T follicular helper cell (primary cell): ENCODE measurements at places on chromosomes 16 and 17.

DNA sequence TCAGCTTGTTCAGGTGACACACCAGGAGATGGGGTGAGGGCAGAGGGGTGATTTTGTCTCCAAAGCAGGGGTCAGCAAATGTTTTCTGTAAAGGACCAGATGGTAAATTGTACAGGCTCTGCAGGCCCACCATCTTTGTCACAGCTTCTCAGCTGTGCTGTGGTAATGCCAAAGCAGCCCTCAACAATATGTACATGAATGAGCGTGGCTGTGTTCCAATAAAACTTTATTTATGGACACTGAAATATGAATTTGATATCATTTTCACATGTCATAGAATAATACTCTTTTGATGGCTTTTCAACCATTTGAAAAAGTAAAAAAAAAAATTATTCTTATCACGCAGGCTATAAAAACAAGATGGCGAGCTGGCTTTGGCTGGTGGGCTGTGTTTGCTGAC is 206.4 kb upstream of the RPL38 start:
- DNase-seq = no peak

GRCh38 chr17:28618464-28618863 is 4.5 kb upstream of the RSKR start:
- DNase-seq = no peak

DNA sequence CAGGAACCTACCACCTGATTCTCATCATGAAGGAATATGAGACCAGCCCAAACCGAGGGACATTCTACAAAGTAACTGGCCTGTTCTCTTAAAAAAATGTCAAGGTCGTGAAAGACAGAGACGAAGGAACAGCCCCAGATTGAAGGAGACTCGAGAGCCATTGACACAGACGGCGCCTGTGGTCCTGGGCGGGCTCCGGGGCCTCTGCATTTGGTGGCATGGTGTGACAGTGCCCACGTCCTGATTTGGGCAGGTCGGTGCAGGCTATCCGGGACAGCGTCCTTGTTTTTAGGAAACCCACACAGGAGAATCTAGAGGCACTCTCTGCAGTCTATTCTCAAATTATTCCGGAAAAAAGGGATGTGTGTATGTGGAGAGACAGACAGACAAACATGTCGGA is 64.1 kb downstream of the ADCY9 start:
- no peak for DNase-seq

DNA sequence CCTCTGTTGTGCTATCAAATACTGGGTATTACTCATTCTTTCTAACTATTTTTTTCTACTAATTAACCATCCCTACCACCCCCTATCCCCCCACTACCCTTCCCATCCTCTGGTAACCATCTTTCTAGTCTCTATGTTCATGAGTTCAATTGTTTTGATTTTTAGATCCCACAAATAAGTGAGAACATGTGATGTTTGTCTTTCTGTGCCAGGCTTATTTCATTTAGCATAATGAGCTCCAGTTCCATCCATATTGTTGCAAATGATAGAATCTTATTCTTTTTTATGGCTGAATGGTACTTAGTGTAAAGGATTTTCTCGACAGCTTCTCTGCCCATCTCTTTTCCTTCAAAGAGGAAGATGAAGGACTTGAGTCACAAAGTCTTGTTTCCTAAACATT is 138.0 kb upstream of the CPHXL start:
- DNase-seq = no peak

DNA sequence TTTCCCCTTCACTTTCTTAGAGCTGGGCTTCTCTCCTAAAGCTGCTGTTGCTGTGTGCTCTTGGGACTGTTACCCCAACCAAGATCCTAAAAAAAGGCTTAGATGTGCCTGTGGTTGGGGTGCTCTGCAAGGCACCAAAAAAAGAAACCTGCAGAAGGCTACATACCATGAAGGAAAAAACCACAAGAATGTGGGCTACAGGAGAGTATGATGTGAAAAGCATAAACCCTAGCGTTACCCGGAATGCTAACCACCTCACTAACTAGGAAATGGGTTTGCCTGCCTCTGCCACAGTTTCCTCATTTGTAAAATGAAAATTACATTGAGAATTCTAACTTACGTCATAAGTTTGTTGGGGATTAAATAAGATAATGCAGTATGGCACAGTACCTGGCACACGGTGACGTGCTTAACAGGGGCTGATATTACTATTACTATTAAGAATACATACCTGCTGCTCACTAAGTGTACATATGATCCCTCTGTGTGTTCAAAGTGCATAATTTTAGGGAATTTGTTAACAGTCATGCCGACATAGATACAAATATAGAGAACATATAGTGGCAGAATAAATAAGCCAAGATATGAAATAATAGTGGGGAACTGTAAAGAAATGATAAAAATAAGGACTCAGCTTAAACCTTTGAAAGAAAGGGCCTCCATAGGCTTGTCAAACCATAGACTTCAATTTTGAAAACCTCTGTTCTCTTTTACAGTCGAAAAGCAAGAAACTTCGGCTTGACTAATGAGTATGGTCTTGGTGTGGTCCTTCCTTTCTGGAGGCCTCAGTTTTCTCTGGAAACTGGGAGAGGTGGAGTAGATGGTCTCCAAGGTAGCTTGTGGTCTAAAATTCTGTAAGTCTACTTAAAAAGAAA is 177.8 kb upstream of the TBX2 start:
- no peak for DNase-seq

DNA sequence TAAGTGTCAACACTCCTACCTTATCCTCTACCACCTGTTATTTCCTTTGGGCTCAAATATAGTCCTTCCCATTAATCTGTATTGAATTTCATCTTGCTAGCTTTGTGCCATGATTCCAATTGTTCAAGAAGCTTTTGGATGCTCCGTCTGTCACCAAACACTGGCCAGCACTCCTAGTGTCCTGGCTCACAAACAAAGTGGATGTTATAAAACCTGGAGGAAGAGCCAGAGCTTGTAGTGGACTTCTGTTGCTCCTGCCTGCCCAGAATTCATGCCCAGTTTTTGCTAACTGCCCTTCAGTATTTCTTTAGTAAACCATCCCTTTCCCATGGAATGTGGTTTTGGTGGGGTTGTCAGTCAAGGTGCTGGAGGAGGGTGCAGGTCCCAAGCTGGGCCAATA is 77.2 kb upstream of the HS3ST2 start:
- no peak for DNase-seq

GRCh38 chr17:48611681-48612455 is 1.1 kb upstream of the HOXB7 start:
- DNase-seq = no peak

GRCh38 chr17:33234930-33235685 is 58.0 kb downstream of the ASIC2 start:
- DNase-seq = no peak

DNA sequence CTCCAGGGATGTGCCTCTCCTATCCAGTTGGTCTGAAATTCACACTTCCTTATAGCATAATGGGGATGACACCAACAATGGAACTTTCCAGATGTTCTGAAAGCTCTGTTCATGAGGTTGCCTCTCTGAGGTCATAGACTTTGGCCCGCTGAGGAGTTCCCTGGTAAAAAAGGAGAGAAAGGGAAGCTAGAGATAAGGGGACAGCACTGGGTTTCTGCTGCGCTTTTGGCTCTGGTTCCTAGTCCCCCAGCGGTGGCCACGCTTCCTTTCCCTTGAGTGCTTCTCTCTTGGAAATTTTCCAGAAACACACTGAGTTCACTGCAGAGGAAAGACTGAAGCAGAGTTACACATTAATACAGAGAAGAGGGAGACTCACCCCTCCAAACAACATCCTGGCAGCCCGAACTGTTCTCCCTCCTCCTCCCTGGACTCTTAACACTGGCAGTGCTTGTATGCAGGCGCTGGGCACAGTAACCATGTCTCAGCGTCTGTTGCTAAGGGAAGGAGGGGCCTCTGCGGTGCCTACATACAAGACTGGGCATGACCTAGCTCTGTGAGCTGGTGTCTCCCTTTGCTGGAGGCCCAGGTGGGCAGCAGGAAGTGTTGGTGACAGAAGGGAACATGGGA is at the start of gene DNAH3:
TSS of gene DNAH3 (minus strand) at position 472 of the 627 bp plus-strand sequence. CDS start 527 bp downstream, outside the sequence.
- DNase-seq = no peak

GRCh38 chr17:79739148-79740062 is 8.7 kb downstream of the ENPP7 start:
- no peak for DNase-seq

DNA sequence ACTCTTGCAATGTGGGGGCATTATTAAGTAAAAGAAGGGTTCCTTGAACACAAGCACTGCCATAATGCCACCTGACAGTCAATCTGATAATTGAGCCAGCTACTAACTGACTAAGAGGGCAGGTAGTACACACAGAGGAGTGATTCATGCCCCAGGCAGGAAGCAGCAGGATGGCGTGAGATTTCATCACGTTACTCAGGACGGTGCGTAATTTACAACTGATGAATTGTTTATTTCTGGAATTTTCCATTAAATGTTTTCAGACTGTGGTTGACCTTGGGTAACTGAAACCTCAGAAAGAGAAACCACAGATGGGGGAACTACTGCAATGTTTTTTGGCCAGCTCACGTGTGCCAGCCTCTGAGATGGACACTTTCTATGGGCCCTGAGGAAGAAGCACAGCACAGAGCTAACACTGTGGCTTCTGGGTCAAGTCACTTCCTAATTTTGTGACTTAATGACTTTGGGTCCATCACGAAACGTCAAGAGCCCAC is 46.7 kb downstream of the C17orf67 start:
- DNase-seq = no peak

GRCh38 chr17:73394512-73395450 is 83.0 kb upstream of the CDC42EP4 start:
- no peak for DNase-seq

DNA sequence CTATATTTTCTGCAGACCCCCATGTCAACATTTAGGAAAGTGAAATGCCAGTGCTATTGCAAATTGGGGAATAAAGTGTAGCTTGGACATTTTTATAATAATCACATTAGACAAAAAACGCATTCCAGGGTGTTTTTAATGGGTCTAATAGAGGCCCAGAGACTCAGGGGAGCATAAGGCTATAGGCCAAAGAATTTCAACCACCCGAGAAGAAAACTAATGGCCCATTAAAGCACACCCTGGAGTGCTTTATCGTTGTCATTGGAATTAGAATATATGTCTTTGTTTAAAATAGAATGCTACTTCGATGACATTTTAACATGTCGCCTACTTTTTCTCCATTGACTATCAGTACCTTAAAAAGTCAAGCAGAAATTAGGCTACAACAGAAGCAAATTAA is 414.1 kb upstream of the CDH8 start:
- no peak for DNase-seq

GRCh38 chr16:924806-925205 is 46.0 kb downstream of the LMF1 start:
- no peak for DNase-seq

- no peak for DNase-seq
These were observed 519.1 kb downstream of the MAF start for GRCh38 chr16:79081297-79082066.

DNA sequence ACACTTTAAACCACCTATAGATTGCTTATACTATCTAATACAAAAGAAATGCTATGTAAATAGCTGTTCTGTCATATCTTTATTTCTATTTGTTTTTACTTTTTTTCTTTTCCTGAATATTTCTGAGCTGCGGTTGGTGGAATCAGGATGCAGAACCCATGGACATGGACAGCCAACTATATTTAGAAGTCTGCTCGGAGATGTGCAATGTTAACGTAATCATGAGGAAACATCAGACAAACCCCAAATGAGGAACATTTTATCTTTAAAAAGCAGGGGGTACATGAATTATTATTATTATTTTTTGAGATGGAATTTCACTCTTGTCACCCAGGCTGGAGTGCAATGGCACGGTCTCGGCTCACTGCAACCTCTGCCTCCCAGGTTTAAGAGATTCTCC is 31.4 kb upstream of the GHDC start:
- no peak for DNase-seq

DNA sequence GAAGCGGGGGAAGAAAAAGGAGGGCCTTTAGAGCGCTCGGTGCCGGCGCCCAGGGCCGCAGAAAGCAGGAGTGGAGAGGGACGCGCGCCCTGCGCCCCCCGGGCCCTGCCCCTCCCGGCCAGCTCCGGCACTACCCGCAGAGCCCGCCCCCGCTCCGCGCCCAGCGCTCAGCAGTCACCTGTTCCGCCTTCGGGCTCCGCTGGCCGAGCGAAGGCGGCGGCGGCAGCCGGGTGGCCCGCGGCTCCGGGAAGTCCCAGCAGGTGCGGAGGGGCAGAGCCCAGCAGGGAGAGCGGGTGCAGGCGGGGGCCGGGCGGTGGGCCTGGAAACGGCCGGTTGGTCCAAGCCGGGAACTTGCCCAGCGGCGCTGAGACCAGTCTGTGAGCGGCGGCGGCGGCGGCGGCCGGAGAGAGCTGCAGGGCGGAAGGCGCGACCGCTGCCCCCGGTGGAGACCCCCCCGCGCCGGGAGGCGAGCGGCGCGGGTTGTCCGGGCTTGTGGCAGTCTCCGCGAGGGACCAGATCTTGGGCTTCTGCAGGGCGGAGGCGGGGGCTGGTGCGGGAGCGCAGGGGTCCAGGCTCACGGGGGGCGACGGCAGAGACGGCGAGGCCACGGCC is 2.2 kb downstream of the IRX3 start:
- DNase-seq = no peak

DNA sequence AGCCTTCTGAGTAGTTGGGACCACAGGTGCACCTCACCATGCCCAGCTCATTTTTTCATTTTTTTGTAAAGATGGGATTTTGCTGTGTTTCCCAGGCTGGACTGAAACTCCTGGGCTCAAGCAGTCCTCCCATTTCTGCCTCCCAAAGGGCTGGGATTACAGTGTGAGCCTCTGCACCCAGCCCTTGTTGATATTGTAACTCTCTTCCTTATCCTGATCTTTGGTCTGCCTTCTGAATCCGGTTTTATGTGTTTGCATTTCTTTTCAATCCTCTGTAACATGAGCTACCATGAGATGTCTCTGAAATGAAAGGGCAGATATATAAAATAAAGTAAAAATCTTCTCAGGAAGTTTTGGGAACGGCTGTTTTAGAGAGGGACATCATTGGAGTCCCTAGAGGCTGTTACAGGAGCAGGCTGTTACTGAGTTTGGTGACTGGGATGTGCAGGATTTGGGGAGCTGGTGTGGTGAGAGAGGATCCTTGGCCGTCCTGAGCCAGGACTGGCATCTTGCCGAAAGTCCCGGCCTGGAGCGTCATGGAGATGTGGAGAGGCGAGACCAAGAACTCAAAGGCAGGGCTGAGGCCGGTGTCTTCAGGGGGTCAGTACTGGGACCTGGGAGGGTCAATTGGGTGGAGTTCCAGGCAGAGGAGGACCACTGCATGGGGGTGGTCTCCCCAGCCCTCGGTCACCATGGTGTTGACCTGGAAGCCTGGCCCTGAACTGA is 39.4 kb downstream of the ATP2C2 start:
- no peak for DNase-seq

- no peak for DNase-seq
These were observed 70.0 kb upstream of the PMFBP1 start for GRCh38 chr16:72241930-72242329.
